Ascending aorta (tissue), 2 donors: ENCODE measurements at places on chromosomes 1 and 21.

DNA sequence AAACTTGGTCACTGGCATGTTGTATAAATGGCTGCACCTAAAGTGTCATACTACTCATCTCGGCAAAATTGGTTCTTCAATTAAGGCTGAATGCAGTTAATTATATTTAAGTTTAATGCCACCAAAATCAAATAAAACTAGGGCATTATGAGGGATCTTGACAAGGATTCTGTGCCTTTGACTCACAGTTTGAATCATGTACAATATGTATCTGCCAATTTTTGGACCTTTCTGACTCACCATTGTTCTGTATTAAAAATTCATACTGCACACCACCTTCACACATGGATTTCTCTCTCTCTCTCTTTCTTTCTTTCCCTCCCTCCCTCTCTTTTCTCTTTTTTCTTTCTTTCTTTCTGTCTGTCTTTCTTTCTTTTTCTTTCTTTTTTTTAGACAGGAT, 14.1 kb upstream of the STXBP3 start:
- DNase-seq = no peak

DNA sequence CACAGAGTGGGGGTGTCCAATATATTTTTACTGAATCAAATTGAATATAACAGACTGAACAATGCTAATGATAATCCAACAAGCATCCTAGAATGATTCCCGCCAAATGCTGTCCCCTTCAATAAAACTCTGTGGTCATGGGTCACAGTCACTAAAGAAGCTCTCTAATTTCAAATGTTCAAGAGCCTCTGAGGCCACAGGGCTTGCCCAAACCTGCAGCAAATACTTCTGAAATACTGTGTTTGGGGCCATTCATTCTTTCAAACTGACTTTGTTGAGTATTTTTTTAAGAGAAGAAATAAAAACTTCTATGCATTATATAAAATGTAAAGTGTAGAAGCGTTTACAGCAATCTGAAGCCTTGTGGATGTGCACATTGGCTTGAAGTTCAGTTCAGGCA, 7.6 kb upstream of the BEND5 start:
- no peak for DNase-seq

- no peak for DNase-seq
Measured at GRCh38 chr1:18705811-18706210, 75.2 kb downstream of the PAX7 start.

- no peak for DNase-seq
Measured at GRCh38 chr1:239386453-239387303, at the start of gene CHRM3. Gene CHRM3 (plus strand): TSS chr1:239386568. CDS start chr1:239907452, 520,884 bp downstream.

GRCh38 chr21:14684071-14684470, 138.0 kb upstream of the SAMSN1 start:
- DNase-seq = no peak

DNA sequence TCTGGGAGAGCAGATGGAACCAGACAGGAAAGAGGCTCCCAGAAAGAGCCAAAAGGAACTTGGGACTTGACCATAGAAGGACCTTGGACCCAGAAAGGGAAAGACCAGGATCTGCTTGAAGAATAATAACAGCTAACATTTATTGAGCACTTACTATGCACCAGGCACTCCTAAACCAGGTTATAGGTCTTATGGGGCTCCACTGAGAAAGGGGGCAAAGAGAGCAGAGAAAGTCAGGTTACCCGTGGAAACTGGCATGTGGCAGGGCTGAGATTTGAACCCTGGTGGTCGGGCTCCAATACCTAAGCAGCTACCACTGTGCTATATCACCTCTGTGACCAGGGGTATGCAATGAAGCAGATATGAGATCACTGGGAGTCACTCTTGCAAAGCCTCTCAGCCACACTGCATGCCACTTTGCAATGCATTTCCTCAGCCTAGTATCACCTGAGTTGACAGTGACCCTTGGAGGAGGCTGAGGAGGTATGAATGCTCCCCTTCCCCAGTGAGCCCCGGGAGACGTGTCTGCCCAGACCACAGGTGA, 37.8 kb downstream of the HSPG2 start:
- DNase-seq = no peak

- DNase-seq = no peak
Measured at GRCh38 chr1:225631021-225631663, 21.8 kb downstream of the ENAH start.

DNA sequence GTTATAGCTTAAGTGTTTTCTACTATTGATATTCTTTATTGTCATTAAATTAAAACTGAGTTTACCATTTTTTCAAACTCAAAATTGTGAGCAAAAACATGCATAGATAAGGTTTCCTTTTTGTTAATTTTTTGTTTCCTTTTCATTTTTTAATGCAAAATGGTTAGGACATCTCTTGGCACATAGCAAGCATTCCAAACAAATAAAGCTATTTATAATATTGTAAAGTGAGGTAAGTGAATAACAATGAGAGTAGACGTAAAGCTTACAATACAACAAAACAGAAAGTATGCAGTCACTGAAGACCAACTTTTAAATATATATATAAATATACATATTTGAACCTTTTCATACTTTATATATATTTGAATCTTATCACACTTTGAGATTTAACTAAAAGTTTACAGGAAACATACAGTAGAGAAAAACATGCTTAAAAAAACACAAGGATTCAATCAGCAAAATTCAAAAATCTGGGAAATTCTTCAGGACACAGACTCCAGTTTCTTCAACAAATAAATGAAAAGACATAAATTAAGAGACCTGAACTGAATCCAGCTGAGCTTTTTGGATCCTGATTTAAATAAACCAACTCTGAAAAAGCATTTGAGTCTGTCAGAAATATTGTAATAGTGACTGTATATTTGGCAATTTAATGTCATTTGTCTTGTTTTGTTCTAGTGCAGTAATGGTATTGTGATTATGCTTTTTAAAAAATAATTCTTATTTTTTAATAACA, 67.5 kb upstream of the SAMSN1 start:
- no peak for DNase-seq

- DNase-seq = no peak
Measured at GRCh38 chr1:237084341-237085077, 42.5 kb downstream of the RYR2 start.

GRCh38 chr1:66248257-66248656, 285.7 kb upstream of the SGIP1 start:
- DNase-seq = no peak

GRCh38 chr1:94335950-94336349, 82.2 kb upstream of the ABCD3 start:
- DNase-seq = no peak
